ENCODE measurements at places on chromosomes 5 and 9. TPM values are rescaled to one million over a fixed set of nuclear protein-coding genes. Genes with fewer than 3 reads are reported as not detected.

- 0 out of 2 replicates have a peak, but pooled peaks cover under 1% of the 10 kb centered on the region for H3K27me3 ChIP-seq
- H3K36me3 ChIP-seq = no peaks in the 10 kb centered on the region
- no peaks in the 10 kb centered on the region for H3K4me1 ChIP-seq
- DNase-seq = no peak
Observed at GRCh38 chr5:135561266-135561665, 17.5 kb downstream of the CXCL14 start.

GRCh38 chr5:124468671-124469411 is 277.6 kb downstream of the ZNF608 start:
- H3K27ac ChIP-seq = no peak overlapping the region
- no peaks in the 10 kb centered on the region for H3K27me3 ChIP-seq
- DNase-seq = no peak
- H3K36me3 ChIP-seq = no peaks in the 10 kb centered on the region
- no peak overlapping the region for H3K4me3 ChIP-seq

GRCh38 chr5:151680944-151681427 is 5.7 kb downstream of the SPARC start:
- H3K4me3 ChIP-seq = no peak overlapping the region
- H3K36me3 ChIP-seq = no peaks in the 10 kb centered on the region
- peaks cover 20% of the 10 kb centered on the region for H3K4me1 ChIP-seq
- H3K27me3 ChIP-seq = no peaks in the 10 kb centered on the region
- no peak for DNase-seq
- no peak overlapping the region for H3K27ac ChIP-seq

- peak; percentile 16 for DNase-seq
- H3K4me3 ChIP-seq = no peak overlapping the region
- H3K36me3 ChIP-seq = no peaks in the 10 kb centered on the region
- peaks cover 14% of the 10 kb centered on the region for H3K4me1 ChIP-seq
Observed at GRCh38 chr5:143001764-143002351, 231.7 kb downstream of the ARHGAP26 start.

DNA sequence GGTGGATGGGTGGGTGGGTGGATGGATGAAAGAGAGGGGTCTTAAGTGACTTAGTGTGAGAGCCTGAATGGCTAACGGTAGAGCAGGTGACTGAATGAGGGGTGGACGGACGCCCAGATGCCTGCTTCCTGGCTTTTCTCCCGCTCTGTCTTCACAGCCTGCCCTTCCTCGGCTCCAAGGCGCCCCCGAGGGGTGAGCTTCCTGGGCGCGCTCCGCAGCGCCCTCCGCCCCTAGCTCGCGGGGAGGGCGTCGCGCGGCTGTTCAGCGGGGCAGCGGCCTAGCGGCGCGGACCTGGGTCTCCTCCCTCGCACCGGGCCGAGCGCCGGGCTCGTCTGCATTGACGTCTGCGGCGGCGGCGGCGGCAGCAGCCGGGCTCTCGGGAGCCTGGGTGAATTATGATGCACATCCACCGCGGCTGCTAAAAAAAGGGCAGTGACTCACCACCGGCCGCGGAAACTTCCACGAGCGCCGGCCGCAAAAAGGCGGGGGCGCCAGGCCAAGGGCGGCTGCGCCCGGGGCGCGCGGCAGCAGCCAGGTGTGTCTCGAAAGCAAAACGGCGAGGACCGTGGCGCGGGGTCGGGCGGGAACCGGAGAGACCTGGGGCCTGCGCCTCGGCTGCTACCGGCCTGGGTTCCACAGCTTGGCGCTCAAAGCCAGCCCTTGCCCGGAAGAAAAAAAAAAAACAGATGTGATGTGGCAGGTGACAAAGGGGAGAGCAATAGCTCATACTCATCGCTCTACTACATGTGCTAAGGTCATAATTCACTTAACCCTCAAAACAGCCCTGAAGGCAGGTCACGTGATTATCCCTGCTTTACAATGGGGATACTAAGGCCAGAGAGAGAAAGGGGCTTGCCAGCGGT is 143.0 kb upstream of the ADRA1B start:
- H3K4me1 ChIP-seq = peaks cover 23% of the 10 kb centered on the region
- no peaks in the 10 kb centered on the region for H3K27me3 ChIP-seq
- DNase-seq = peak; percentile 86
- peak overlapping the region; percentile 29 for H3K27ac ChIP-seq

Gene PRRX2
- 1.3 TPM for total RNA-seq
